Hematopoietic multipotent progenitor cell treated with erythropoietin and hydrocortisone succinate and interleukin-3 and kit ligand, for 6 days (in vitro differentiated cells): ENCODE measurements at places on chromosomes 6 and 20.
A peak's percentile ranks its signal among the peaks of the same experiment; 100 is the strongest.

DNA sequence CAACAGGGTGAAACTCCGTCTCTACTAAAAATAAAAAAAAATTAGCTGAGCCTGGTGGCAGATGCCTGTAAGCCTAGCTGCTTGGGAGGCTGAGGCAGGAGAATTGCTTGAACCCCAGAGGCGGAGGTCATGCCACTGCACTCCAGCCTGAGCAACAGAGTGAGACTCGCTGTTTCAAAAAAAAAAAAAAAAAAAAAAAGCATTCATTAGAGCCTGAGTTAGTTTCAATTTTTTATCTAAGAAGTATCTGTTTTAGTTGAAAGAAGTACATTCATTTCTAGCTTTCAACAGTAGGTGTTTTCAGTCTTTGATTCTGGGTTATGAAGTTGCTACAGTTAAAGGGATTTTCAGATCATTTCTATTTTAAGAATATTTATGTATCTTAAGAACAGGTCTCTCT lies 42.2 kb downstream of the ZNF292 start:
- DNase-seq = no peak

DNA sequence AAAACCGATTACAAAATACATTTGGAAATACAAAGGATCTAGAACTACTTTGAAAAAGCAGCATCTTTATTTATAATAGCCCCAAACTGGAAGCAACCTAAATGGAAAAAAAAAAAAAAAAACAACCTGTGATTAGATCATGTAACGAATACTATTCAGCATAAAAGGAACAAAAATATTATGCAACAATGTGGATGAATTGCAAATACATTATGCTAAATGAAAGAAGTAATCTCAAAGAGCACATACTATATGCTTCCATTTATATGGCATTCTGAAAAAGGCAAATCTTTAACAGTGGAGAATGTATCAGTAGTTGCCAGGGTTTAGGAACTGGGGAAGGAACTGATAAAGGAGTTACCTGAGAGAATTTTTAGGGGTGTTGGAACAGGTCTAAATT lies 28.9 kb downstream of the IRAK1BP1 start:
- DNase-seq = no peak

- peak; percentile 47 for DNase-seq
Measured at GRCh38 chr6:158715330-158716311, 65.8 kb downstream of the SYTL3 start.

GRCh38 chr6:16956361-16956760 lies 145.5 kb upstream of the STMND1 start:
- no peak for DNase-seq

GRCh38 chr6:161316531-161316930 lies 42.7 kb upstream of the AGPAT4 start:
- no peak for DNase-seq

DNA sequence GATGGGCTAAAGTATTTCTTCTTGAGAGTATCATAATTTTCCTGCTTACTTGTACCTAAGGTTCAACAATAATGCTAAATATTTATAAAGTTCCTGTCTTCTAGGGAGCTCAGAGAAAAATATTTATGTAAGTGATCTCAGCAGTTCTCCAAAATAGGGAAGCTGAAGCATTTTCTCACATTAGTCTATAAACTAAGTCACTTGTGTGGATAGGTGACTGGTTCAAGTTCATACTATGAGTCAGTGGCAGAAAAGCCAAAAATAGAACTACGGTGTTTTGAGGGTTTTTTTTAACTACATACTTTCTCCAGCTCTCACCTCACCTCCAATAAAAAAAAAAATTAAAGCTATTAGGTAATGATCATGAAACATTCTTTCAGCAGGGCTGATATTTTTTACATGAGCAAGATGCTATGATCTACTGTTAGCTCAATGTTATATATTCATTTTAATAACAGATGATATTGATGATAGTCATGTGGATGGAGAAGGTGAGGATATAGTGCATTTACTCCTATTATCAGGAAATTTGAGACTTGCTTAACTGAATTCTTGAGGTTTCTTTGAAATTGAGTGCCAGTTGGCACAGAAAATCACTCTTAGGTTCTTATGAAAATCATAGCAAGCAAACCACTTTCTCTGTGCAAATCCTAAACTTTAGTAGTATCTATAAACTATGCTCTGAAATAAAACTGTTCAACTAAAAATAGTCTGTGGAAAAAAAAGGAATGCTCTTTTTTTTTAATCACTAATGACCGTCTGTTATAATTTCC lies 4.1 kb upstream of the MOXD1 start:
- no peak for DNase-seq

- DNase-seq = no peak
Measured at GRCh38 chr20:44688053-44688625, 27.0 kb upstream of the CCN5 start.

DNA sequence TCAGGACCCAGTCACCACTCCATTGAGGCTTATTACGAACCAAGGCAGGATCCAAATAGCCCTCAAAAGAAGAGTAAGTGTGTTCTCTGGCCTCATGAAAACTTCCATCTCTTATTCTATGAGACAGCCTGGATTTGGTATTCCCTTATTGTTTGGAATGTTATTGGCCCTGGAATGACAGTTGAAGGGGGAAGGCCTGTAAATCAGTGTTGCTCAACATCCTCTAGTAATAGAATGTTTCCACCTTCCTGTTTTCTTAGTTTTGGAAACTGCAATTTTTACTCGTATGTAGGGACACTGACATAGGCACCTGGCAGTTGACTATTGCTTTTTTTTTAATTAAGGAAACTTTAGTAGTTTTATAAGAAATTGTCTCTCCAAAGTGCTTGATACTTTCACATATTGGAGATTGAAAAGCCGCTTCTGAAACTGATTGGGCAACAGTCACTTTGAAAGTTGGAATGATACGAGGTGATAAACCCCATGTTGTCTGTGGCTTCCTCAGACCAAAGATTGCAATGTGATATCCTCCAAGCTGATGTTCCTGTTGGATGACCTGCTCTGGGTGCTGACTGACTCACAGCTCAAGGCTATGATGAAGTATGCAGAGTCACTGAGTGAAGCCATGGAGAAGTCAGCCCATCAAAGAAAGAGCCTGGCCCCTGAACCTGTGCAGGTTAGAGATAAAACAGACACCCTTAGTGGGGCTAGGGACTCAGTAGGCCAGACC lies 43.1 kb downstream of the BLTP3A start:
- DNase-seq = peak; percentile 46

DNA sequence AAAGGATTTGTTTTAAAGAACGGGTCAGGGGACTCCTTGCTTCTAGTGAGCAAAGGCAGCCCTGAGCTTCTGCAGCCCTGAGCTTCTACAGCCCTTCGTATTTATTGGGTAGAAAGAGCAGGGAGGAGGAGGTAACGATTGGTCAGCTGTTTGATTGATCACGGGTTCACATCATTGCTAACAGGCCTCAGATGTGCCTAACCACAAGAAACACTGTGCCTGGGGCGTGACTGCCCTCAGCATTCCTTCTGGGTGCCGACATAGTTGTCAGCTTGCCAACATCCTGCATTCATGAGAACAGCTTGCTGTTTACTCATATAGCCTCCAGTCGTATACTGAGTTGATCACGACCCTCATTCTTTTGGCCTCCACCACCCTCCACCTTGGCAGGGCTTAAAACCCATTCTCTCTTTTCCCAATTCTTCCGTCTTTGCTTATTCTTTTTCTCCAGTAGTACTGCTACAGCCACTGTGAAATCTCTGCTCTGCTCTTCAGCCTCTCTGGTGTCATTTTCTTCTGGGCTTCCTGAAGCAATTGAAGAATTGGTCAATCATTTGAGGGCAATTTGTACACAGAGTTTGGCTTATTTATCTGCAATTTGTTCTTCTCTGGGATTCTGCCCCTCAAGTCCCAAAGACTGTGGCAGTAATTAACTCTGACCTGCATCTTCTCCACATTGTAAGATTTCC lies 25.4 kb upstream of the NOP56 start:
- no peak for DNase-seq

DNA sequence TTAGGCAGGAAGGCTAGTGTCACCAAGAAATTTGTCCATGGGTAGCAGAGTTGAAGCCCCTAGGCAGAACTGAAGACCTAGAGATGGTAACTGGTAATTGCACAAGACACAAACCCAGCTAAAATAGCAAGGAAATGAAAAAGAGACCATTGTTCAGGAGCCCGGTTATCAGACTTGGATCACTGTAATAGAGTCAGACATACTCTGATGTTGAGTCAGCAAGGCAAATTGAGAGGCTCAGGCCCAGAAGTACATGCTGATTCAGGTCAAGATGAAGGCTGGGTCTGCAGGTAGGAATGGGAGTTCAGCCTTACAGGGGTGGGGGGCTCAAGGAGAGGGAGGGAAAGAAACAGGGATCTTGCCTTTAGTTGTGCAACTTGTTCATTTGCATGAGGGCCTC lies 6.5 kb upstream of the TMEM242 start:
- DNase-seq = no peak

DNA sequence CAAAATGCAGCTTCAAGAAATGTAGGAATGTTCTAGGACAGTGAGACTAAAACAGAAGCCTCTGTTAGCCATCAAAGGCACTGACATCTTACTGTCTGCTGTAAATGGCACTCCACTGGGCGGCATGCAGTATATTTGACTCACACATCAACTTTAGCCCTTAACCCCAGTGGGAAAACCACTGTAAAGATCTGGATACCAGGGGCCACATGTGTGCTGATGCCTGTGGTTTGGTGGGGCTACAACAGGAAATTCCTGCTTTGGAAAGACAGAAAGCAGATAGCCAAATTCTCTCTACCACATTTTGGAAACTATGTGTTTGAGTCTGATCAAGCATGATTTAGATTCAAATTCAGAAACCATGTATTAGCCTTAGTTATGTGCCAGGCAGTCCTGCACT lies 4.3 kb downstream of the PFDN4 start:
- no peak for DNase-seq

DNA sequence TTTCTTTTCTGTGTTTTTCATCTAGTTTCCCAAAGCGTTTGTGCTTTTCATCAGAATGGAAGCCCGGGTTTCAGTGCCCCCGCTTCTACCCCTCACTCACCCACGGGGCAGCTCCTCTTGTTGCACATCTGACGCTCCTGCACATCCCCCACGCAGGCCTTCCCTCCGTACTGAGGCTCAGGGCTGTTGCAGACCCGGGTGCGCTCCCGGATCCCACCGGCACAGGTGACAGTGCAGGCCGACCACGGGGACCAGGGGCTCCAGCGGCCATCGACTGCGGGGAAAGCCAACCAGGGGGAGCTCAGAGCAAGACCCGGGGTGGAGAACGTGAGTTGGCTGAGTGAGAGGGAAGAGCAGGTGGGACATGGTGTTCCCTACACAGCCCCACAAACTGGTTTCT lies 19.0 kb downstream of the THBS2 start:
- no peak for DNase-seq

GRCh38 chr20:18276821-18277220 lies 11.5 kb upstream of the ZNF133 start:
- peak; percentile 93 for DNase-seq

DNA sequence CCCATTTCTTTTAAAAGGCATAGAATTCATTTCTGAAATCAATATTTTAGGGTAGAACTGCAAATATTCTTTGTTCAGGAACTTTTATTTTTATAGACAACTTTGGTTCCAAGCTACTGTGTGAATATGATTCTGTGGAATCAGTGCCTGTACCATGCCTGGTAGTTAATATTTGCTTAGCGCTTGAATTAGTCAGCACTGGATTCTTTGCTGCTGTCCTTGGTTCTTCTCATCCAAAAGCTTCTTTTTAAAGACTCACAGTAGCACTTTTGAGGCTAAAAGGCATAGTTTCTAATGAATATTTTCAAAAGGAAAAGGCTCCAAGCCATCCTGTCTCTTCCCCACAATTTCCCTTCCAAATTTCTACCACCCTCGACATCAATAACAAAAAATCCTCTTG lies 109.5 kb downstream of the SLC35F1 start:
- DNase-seq = no peak

DNA sequence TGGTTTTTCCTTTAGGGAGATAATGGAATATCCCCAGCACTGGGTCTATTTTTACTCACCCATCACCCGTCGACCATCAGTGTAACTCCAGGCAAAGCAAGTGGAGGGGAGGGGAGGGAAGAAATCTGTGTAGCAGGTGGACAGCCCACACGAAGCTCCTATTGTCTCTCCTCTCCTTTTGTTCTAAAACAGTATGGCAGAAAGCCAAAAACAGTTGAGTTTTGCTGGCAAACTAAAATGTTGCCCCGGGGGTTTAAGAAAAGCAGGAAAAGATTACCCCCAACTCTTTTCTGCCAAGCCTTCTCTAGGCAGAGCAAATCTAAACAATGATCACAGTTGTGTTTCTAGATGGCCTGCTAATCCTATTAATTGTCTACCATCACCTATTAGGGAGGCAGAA lies 89.7 kb downstream of the PREP start:
- no peak for DNase-seq
